ENCODE measurements at places on chromosomes 13 and 19.
A peak's percentile ranks its signal among the peaks of the same experiment; 100 is the strongest.

GRCh38 chr19:42140125-42140754 is 8.0 kb upstream of the POU2F2 start:
- no peak overlapping the region for H3K27ac ChIP-seq
- no peaks in the 10 kb centered on the region for H3K4me1 ChIP-seq
- H3K36me3 ChIP-seq, result no peaks in the 10 kb centered on the region

GRCh38 chr13:44810061-44810840 is 179.0 kb downstream of the NUFIP1 start:
- peaks cover 6% of the 10 kb centered on the region for H3K4me1 ChIP-seq
- no peaks in the 10 kb centered on the region for H3K27me3 ChIP-seq
- no peak overlapping the region for H3K27ac ChIP-seq
- H3K36me3 ChIP-seq, result no peaks in the 10 kb centered on the region

DNA sequence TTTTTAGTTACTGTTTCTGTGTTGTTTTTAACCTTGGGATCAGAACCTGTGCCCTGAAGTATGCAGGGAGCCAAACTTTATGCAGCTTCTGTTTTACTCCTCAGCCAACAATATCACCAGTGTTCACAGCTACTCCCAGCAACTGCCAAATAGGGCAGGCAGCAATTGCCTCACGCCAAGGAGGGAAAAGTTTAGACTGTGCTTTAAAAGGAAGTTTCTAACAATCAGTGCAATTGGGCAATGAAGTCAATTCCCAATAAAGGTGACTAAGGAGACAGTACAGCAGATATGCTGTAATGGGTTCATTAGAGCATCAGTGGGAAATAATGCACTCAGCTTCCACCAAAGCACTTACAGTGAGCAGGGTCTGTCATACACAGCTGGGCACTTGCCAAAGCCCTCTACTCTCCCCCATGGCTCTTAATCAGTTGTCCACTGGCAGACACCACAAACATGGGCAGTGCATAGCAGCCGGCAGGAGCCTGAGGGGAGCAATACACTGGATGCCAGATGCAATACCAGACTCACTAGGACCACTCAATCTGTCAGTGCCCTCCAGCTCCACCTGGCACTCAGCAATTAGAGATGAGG is 19.3 kb downstream of the ENOX1 start:
- no peaks in the 10 kb centered on the region for H3K36me3 ChIP-seq
- no peak for DNase-seq
- no peaks in the 10 kb centered on the region for H3K27me3 ChIP-seq
- H3K4me3 ChIP-seq, result no peak overlapping the region

GRCh38 chr13:98171900-98172589 is 5.0 kb downstream of the RNF113B start:
- H3K36me3 ChIP-seq, result no peaks in the 10 kb centered on the region
- no peak overlapping the region for H3K4me3 ChIP-seq
- H3K4me1 ChIP-seq, result peaks cover 36% of the 10 kb centered on the region
- no peaks in the 10 kb centered on the region for H3K27me3 ChIP-seq

- no peak overlapping the region for H3K4me3 ChIP-seq
- no peak for DNase-seq
- peak overlapping the region; percentile 49 for H3K27ac ChIP-seq
- H3K4me1 ChIP-seq, result peaks cover 16% of the 10 kb centered on the region
Observed at GRCh38 chr13:79709471-79709870, 228.5 kb downstream of the NDFIP2 start.

GRCh38 chr19:8832132-8833021 is at the start of the genes MBD3L1 and ZNF558:
Gene MBD3L1, plus strand, starts transcription at chr19:8832377. Its CDS starts 10,302 bp downstream, at chr19:8842679.
Gene ZNF558, minus strand, starts transcription at chr19:8832304. Its CDS starts 9,645 bp downstream, at chr19:8822659.
- peak within 1 kb of the TSS; percentile 70 for H3K27ac ChIP-seq
- peak within 1 kb of the TSS; percentile 67 for H3K4me3 ChIP-seq
- DNase-seq, result peak; percentile 94
- peaks cover 13% of the 10 kb centered on the region for H3K36me3 ChIP-seq
- H3K27me3 ChIP-seq, result no peaks in the 10 kb centered on the region
- peaks cover 3% of the 10 kb centered on the region for H3K4me1 ChIP-seq

DNA sequence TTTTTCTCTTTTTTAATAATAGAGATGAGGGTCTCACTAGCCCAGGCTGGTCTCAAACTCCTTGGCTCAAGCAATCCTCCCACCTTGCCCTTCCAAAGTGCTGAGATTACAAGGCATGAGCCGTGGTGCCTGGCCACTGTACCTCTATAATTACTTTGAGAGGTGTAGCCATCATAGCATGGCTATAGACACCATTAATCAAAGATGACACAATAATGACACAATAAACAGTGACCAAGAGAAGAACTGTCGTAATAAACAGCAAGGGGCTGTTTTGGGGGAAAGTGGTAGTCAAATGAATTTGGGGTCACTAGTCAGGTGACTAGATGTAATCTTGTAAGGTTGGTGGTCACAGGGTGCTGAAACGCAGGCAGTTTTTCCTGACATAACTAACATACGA is 30.4 kb downstream of the KLF5 start:
- peaks cover 16% of the 10 kb centered on the region for H3K4me1 ChIP-seq
- H3K4me3 ChIP-seq, result no peak overlapping the region
- DNase-seq, result no peak
- no peaks in the 10 kb centered on the region for H3K27me3 ChIP-seq
- H3K36me3 ChIP-seq, result no peaks in the 10 kb centered on the region

- no peak for DNase-seq
- H3K4me3 ChIP-seq, result no peak overlapping the region
- no peaks in the 10 kb centered on the region for H3K36me3 ChIP-seq
- peak overlapping the region; percentile 47 for H3K27ac ChIP-seq
- no peaks in the 10 kb centered on the region for H3K27me3 ChIP-seq
Observed at GRCh38 chr19:51784109-51784785, 10.7 kb upstream of the FPR3 start.

- H3K4me1 ChIP-seq, result no peaks in the 10 kb centered on the region
- DNase-seq, result no peak
- no peaks in the 10 kb centered on the region for H3K27me3 ChIP-seq
- H3K27ac ChIP-seq, result no peak overlapping the region
Observed at GRCh38 chr19:7682175-7682855, 1.7 kb downstream of the TRAPPC5 start.

DNA sequence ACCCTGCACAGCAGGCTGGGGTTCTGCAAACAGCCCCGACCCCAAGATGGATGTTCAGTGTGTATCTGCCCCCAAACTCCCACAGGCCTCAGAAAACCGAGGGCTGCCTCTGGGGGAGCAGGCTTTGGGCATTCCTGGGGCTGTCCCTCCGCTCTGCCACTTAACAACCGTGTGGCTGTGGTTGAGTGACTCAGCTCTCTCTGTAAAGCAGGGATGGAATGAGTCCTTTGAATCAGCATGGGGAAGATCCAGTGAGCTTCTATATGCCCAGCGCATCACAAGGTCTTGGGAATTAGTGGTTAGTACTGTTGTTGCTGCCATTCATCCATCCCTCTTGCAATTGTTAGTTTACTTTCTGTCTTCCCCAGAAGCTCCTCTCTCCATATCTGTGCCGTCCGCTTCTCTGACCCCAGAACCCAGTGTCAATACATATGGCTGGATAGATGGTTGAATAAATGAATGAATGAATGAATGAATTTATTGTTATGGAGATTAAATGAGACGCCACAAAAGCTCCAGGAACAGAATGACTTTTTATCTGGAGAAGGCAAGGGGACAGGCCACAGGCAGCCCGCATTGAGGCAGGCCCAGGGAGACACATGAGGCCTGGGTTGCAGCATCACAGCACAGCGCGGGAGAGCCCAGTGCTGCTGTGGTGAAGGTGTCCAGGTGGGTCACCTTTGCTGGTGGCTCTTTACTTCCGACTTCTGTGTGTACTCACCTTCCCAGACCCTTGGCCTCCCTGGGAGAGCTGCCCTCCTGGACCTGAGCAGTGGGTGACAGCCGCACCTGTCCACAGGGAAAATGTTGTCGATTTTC is 89.2 kb downstream of the RGCC start:
- DNase-seq, result no peak
- H3K27ac ChIP-seq, result no peak overlapping the region
- no peaks in the 10 kb centered on the region for H3K27me3 ChIP-seq
- no peaks in the 10 kb centered on the region for H3K36me3 ChIP-seq
- H3K4me1 ChIP-seq, result no peaks in the 10 kb centered on the region

DNA sequence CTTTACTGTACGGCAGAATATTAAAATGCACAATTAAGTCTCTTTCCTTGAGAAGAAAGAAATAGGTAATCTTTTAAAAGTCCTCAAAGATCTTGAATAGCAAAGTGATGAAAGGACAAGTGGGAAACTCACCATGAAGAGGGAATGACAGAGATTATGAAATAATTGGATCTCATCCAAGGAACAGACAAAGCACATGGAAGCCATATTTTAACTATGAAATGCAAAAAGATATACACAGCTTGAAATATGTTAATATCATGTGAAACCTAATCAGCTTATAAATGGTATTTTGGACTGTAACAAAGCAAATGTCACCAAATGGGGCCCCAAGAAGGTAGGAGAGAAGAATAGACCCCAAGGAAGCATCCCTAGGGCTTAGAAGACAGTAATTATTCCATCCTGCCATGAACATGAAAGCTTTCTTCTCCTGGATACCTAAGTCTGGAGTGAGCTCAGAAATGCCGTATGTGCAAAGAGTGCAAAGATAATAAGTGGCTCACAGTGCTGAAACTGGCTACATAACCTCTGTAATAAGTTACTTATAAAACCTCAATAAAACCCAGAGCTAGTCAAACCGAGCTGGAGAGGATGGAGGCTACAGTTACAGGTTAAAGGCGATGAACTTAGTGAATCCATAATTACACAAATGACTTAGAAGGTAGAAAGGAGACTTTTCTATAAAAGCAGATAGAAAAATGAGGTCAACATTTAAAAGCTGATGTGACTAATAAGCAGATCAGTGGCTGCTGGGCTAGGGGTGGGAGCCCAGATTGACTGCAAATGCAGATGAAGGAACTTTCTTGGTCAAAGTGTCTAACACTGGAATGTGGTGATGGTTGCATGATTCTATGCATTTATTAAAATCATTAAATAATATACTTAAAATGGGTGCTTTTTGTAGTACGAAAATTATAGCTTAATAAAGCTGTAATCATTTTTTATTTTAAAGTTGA is 34.4 kb downstream of the DCLK1 start:
- H3K36me3 ChIP-seq, result no peaks in the 10 kb centered on the region
- H3K4me1 ChIP-seq, result no peaks in the 10 kb centered on the region
- no peaks in the 10 kb centered on the region for H3K27me3 ChIP-seq
- H3K27ac ChIP-seq, result no peak overlapping the region
- no peak overlapping the region for H3K4me3 ChIP-seq
- DNase-seq, result no peak

GRCh38 chr13:35855531-35856019 is 275.6 kb downstream of the DCLK1 start:
- H3K27ac ChIP-seq, result no peak overlapping the region
- no peak overlapping the region for H3K4me3 ChIP-seq
- peak; percentile 70 for DNase-seq
- H3K4me1 ChIP-seq, result peaks cover 7% of the 10 kb centered on the region
- H3K36me3 ChIP-seq, result no peaks in the 10 kb centered on the region

GRCh38 chr13:35157143-35157755 is 215.2 kb downstream of the NBEA start:
- H3K36me3 ChIP-seq, result no peaks in the 10 kb centered on the region
- H3K4me3 ChIP-seq, result no peak overlapping the region

DNA sequence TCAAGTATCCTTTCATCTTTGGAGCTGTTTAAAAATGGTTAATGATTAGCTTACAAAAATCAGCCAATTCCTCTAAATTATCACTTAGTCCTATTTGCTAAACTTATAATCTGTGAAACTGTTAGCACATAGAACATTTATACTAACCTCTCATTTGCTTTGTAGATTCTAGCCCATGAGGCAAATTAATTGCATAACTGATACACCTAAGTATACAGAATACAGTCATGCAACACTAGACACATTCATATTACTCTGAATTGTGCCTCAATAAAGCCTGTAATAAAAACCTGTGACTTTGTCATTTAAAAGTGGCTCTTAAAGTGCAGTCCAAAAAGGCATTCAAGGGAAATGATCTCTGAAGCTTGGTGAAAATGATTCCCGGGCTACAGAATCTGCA is 21.0 kb downstream of the SERPINE3 start:
- H3K36me3 ChIP-seq, result peaks cover 40% of the 10 kb centered on the region
- H3K27me3 ChIP-seq, result no peaks in the 10 kb centered on the region
- H3K4me1 ChIP-seq, result no peaks in the 10 kb centered on the region

DNA sequence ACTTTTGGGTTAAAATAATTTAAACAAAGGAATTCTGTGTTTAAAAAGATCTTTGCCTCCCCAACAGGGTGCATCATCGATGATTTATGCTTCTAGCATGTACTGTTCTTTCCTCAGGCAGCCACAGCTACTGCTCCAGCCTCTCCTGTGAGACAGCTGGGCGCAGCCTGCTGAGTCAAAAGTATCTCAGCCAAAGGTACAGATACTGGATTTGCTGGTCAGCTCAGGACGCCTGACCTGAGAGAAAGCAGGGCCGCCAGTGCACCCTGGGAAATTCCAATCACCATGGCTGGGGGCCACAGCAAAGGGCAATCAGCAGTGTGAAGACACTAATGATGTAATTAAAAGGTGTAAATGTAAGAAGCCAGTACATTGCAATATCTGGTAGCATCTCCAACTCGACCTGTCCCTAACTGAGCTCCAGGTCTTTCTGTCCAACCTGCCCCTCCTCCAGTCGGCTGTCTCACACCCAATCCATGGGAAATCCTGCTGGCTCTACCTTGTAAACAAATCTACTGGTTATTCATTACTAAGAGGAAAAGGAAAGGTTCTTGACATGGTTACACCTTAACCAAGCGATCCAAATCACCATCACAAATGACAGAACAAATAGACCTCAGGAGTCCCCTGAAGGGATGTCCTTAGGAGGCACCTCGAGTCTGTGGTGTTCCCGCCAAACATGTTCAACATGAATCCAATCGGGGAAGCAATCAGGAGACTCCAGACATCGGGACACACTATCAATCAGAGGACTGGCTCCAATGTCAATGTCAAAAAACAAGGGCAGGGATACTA is 7.3 kb downstream of the OPA3 start:
- H3K4me1 ChIP-seq, result peaks cover 29% of the 10 kb centered on the region
- peak; percentile 93 for DNase-seq
- no peaks in the 10 kb centered on the region for H3K27me3 ChIP-seq
- H3K27ac ChIP-seq, result peak overlapping the region; percentile 99
- peaks cover 3% of the 10 kb centered on the region for H3K36me3 ChIP-seq

- DNase-seq, result no peak
- H3K36me3 ChIP-seq, result no peaks in the 10 kb centered on the region
- H3K27ac ChIP-seq, result no peak overlapping the region
- H3K4me1 ChIP-seq, result no peaks in the 10 kb centered on the region
- no peak overlapping the region for H3K4me3 ChIP-seq
Observed at GRCh38 chr13:44061876-44062275, 182.2 kb downstream of the LACC1 start.

GRCh38 chr19:40379446-40380198 is 10.4 kb downstream of the HIPK4 start:
- H3K4me1 ChIP-seq, result no peaks in the 10 kb centered on the region
- H3K27me3 ChIP-seq, result no peaks in the 10 kb centered on the region
- H3K4me3 ChIP-seq, result no peak overlapping the region
- H3K27ac ChIP-seq, result no peak overlapping the region
- no peak for DNase-seq

GRCh38 chr19:39811064-39811463 is 22.9 kb downstream of the DYRK1B start:
- no peaks in the 10 kb centered on the region for H3K27me3 ChIP-seq
- H3K4me1 ChIP-seq, result no peaks in the 10 kb centered on the region
- no peak overlapping the region for H3K4me3 ChIP-seq
- no peak for DNase-seq

GRCh38 chr19:44984005-44984404 is 17.3 kb upstream of the RELB start:
- peaks cover 19% of the 10 kb centered on the region for H3K36me3 ChIP-seq
- no peak overlapping the region for H3K4me3 ChIP-seq
- DNase-seq, result no peak
- H3K27me3 ChIP-seq, result no peaks in the 10 kb centered on the region
- no peak overlapping the region for H3K27ac ChIP-seq
- no peaks in the 10 kb centered on the region for H3K4me1 ChIP-seq
